Stomach (tissue), 19 donors: ENCODE measurements at places on chromosomes 1 and 21.
A peak's percentile ranks its signal among the peaks of the same experiment; 100 is the strongest.

DNA sequence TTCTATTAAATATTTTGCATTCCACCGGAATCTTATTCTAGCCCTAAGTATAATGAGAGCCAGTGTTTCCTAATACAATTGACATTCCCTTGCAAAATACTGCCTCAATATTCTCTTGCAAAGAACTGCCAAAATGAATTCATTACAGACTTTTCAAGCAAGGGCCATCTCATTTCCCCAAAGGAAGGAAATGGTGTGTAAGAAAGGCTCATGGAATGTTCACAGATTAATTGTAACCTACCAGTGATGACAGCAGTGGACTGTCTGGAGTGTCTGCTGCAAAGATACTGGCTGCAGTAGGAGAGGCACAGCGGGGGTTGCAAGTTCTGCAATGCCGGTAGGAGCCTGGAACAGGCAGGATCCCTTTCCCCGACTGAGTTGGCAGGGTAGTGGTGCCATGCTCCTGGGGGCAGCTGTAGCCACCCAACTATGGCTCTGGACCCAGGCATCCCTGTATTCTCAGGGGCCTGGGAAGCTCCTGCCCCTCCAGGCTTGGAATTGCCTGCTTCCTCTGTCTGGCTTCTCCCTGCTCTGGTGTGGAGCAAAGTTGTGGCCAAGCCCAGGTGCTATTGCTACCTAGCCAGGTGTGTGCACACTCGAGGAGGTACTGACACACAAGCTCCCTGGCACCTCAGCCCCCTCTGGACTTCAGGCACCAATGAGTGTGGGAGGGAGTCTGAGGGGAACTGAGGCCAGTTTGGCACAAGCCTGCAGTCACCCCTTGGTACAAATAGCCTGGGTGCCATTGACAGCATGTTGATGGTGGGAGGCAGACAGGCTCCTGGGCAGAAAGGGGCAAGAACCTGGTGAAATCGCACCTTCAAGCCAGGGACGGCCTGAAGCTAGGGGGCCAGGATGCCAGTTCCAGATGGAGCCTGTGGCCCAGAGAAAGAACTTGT lies 1371.0 kb downstream of the KCNT2 start:
- no peak for DNase-seq

- DNase-seq = peak; percentile 43
Measured at GRCh38 chr1:228163007-228163753, 2.4 kb upstream of the IBA57 start.

DNA sequence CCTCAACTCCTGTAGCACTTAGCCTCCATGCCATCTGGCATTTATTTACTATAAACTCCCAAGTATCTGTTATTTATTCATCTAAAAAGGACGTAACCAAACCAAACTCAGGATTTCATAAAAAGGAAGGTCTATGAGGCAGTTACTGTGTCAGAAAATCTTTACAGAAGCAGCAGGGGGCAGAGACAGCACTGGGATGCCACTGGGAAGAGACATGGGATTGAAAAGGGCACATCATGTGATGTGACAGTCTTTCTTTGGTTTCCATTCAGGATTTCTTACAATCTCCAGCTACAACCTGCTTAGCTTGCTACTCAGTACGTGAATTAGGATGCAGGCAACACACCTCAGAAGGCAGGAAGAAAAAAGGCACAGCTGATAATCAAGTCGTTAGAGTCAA lies 31.2 kb downstream of the SPRTN start:
- no peak for DNase-seq

DNA sequence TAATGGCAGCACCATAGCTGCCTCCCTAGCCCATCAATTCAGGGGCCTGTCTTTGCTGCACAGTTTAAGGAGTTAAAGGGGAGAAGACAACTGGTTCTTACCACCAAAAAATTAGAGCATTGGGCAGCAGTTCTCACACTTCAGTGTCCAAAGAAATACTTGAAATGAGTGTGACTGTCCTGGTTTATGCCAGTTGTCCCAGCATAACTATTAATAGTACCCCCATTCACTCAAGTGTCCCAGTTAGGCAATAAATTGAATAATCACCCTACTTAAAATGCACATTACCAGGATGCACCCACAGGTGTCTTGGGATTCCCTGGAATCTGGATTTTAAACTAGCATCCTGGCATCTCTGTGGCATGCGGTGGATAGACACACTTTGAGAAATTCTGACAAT lies 51.1 kb downstream of the FAM163A start:
- DNase-seq = no peak

DNA sequence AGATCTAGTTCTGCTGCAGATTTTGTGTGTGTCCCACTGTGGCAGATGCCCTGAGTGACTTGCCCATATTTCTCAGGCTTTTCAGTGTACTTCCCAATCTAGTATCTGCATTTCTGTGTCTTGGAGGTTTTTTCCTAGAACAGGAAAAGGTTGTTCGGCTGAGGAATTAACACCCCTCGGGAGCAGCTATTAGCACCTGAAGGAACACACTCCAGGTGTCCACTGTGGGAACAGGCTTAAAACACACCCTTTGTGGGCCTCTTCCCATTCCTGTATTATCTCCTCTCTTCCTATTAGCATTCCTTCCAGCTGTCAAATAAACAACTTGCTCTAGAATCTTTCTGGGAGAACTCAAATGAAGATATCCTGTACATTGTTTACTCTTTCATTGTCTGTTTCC lies 178.3 kb downstream of the HMCN1 start:
- no peak for DNase-seq

GRCh38 chr1:104098837-104099236 lies 349.1 kb downstream of the AMY1C start:
- DNase-seq = no peak

GRCh38 chr1:232709386-232709785 lies 79.5 kb upstream of the SIPA1L2 start:
- DNase-seq = no peak

DNA sequence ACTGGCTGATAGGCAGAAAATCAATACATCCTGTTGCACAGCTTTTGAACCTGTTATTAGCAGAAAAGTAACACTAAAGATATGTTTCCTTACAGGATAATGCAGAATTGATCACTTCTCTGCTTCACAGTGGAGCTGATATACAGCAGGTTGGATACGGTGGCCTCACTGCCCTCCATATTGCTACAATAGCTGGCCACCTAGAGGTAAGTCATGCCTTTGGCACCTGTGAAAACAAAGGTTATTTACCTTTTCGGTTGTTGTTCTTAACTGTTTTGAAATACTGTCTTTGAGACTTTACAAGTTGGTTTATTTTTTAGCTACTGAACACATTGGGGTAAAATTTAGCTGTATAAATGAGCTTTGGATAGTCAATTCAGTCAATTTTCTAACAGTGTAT lies 36.3 kb downstream of the TNNI3K start:
- DNase-seq = no peak

GRCh38 chr1:115320377-115320776 lies 17.7 kb downstream of the NGF start:
- DNase-seq = no peak

- DNase-seq = no peak
Measured at GRCh38 chr1:231527586-231528171, 790 bp upstream of the TSNAX start.

DNA sequence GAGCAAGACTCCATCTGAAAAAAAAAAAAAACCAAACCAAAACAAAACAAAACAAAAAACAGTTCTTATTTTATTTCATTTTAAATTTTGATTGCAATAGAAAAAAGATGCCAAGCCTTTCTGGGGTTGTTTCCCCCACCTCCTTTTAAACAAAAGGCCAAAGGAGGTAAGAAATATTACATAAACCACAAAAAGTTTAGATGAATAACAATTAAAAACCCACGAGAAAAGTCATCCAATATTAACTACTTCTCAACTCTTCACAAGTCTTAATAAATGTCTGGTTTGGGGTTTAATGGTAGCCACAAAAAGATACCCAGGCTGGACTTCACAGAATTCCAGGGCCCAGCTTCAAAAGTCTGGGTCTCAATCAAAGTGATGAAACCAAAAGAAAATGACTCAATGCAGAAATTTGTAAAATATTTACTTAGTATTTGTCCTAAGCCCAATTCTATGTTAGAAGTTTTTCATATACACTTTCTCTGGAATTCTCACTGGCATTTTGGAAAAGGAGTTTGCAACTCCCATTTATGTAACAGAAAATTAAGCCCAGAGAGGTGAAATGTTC lies 47.0 kb upstream of the SDC3 start:
- DNase-seq = no peak

GRCh38 chr1:37667023-37667671 lies 25.2 kb upstream of the CDCA8 start:
- DNase-seq = no peak

DNA sequence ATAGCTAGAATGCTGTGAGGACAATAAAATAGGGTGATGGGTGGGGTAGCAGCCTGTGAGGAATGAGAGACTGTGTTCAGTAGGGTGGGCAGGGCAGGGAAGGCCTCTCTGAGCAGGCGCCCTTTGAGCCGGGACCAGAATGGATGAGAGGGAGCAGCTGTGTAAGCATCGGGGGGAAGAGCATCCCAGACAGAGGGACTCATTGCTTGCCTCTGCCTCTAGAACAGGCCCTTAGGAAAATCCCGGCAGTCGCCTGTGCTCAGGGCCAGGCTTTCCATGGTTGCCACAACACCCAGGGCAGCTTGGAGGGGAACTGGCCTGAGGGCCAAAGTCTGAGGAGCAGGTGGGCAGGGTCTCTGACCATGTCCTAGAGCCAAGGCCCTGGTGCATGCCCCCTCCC lies 774 bp downstream of the SLC2A7 start:
- no peak for DNase-seq

DNA sequence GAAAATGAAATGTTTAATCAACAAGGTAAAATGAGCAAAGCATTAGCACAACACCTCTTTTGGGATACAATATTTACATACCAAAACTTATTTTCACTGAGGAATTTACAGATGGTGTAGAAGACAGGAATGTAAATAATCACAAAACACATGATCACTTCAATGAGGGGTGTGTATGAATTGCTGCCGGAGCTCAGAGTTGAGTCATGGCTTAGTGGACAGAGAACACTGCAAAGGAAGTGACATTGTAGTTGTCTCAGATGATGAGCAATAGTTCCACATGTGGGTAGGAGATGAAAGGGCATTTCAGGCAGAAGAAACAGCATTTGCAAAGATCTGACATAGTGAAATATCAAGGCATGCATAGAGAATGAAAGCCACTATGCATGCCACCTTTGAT lies 5.6 kb upstream of the KPRP start:
- DNase-seq = no peak

- no peak for DNase-seq
Measured at GRCh38 chr1:19819701-19820100, 4.6 kb upstream of the RNF186 start.

DNA sequence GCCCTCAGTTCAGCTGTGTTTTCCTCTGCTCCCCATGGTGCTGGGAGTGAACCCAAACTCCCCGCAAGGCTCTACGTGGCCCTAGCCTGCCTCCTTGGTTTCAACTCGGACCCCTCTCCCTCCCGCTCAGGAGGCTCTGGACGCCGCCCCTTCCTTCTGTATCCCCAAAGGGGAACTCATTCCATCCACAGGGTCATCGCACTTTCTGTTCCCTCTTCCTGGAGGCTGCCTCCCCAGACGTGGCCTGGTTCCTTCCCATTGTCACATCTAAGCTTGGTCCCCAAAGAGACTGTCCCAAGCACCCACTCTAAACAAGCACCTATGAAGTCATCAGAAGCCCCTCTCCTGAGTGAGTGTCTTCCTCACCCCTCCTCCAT lies 10.9 kb downstream of the KCNAB2 start:
- DNase-seq = no peak
